ENCODE measurements at places on chromosomes 12 and 14.

DNA sequence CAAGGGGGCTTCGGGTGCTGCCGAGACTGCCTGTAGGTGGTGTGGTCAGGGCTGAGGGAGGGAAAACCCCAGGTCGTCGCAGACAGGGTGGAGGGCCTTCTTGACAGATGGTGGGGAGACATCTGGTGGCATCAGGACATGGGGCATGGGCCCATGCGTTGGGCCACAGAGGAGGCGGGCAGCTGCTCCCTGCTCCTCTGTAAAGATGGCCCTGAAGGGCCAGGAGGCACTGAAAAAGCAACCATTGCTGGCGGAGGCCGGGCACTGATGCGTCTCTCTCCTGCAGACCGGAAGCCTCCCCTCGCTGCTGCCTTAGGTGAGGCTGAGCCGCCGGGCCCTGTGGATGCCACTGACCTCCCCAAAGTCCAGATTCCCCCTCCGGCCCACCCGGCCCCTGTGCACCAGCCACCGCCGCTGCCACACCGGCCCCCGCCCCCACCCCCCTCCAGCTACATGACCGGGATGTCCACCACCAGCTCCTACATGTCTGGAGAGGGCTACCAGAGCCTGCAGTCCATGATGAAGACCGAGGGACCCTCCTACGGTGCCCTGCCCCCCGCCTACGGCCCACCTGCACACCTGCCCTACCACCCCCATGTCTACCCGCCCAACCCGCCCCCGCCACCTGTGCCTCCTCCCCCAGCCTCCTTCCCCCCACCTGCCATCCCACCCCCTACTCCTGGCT, 28.8 kb downstream of the CCNK start:
- DNase-seq: no peak

DNA sequence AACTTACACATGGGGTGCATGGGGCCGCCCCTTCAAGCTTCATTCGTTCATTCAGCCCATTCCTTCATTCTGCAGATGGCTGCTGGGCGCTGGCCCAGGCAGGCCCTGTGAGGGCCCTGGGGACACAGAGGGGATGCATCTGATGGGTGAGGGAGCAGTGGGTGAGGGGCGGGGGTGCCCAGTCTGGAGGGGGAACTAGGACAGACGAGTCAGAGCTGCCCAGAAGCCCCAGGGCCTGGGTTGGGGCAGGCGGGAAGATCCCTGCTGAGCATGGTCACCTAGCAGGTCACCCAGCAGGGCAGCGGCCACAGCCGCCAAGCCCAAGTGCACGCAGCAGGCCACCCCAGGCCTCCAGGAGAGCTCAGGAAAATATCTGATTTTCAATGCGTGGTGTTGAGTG, 14.1 kb downstream of the TRMT61A start:
- no peak for DNase-seq

- no peak for DNase-seq
These were observed 476.8 kb downstream of the TRHDE start for GRCh38 chr12:72748971-72749370.

- DNase-seq: no peak
These were observed 118.3 kb downstream of the MED13L start for GRCh38 chr12:116159175-116159574.

DNA sequence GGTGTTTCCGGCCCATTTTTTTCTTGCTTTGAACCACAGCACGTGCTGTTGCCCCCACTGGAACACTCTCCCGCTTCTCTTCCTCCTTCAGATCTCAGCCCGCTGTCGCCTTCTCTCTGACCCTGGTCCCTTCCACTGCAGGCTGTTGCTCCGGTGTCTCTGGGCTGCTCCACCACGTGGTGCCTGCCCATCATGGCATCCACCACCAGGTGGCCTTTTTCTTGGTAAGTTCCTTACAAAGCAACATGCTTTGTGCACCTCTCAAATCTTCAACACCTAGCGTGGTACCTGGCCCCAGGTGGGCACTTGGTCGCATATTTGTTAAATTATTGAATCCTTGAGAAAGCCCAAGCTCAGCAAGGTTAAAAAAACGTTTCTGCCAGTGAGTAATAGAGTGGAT, 19.1 kb downstream of the TUNAR start:
- no peak for DNase-seq

- no peak for DNase-seq
These were observed 47.7 kb downstream of the SERPINA3 start for GRCh38 chr14:94659901-94660300.

- no peak for DNase-seq
These were observed 21.3 kb downstream of the MOK start for GRCh38 chr14:102283631-102284129.

- DNase-seq: no peak
These were observed 227.7 kb downstream of the NOVA1 start for GRCh38 chr14:26370115-26370514.

- no peak for DNase-seq
These were observed 36.2 kb upstream of the MDM1 start for GRCh38 chr12:68368327-68368726.

DNA sequence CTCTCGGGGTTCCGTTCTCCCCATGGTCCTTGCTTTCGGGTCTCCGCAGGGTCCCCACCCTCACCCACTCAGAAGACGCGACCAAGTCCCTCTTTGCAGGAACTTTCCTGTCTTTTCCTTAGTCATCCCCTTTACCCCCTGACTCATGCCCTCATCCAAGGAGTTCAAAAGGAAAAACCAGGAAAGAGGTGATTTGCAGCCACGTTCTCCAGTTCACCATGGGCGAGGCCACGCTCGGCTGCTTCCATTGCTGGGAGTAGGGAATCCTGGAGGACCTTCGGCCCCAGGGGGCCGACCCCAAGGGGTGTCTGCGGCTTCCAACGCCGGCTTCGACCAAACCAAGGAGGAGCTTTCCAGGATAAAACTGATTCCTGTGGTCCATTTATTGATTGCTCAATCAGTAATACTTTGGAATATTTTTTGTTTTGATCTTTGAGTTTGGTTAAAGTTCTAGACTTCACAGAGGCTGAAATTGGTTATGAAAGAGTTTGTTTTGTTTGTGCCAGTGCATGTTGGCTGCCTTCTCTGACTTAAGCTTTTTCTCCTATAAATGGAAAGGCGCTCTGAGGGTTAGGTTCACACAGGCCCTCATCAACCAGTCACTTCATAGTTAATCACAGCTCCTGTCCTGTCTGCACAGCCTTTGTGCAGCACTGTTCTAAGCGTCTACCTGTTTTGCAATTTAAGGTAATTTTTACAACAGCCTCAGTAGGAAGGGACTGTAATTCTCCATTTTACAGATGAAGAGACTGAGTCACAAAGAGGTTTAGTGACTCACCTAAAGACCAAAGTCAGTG, 827 bp downstream of the ALDH2 start:
- DNase-seq: no peak

GRCh38 chr12:49041881-49042484, 18.6 kb downstream of the KMT2D start:
- DNase-seq: no peak
